ENCODE measurements at places on chromosomes 1 and 21.

DNA sequence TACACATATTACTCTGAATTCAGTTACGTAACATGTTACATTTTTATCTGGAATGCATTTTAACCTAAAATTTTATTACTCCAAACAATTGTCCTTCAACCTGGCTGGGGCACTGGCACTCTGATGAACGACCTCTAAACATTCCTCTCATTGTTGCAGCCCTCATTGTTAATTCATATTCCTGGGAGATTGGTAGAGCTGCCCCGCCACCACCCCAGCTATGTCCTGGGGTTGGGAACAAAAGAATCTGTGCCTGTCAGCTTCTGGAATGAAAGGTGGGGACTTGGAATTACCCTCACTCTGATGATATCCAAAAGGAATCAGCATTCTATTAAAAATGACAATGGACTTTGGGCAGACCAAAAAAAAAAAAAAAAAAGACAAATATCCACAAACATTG lies 38.0 kb upstream of the DESI2 start:
- no peak for DNase-seq

DNA sequence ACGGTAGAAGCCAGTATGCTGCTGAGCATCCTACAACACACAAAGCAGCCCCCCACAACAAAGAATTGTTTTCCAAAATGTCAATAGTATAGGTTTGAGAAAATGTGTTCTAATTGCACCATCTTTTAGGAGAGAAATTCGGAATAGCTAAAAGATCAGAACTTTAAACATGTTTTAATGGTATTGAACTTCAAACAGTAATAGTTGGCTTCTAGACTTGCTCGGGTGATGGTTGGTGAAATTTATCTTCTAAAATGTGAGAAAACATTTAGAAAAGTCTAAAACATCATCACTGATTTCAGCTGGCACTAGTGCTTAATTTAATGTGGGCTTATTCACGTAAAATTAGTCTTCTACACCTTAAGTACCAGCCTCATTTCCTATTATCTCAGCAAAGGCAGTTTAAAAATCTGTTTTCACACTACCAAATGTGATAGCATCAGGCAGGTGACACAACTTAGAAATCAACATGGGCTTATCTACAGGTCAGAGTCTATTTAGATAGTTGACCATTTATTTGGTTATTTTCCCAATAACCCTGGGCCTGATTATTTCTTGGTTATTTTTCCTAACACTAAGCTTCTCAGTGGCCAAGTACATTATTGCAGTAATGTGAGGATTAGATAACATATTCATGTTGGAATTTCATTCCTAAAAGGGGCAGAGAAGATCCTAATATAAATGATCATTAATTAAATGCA lies 399.3 kb upstream of the PKN2 start:
- no peak for DNase-seq

DNA sequence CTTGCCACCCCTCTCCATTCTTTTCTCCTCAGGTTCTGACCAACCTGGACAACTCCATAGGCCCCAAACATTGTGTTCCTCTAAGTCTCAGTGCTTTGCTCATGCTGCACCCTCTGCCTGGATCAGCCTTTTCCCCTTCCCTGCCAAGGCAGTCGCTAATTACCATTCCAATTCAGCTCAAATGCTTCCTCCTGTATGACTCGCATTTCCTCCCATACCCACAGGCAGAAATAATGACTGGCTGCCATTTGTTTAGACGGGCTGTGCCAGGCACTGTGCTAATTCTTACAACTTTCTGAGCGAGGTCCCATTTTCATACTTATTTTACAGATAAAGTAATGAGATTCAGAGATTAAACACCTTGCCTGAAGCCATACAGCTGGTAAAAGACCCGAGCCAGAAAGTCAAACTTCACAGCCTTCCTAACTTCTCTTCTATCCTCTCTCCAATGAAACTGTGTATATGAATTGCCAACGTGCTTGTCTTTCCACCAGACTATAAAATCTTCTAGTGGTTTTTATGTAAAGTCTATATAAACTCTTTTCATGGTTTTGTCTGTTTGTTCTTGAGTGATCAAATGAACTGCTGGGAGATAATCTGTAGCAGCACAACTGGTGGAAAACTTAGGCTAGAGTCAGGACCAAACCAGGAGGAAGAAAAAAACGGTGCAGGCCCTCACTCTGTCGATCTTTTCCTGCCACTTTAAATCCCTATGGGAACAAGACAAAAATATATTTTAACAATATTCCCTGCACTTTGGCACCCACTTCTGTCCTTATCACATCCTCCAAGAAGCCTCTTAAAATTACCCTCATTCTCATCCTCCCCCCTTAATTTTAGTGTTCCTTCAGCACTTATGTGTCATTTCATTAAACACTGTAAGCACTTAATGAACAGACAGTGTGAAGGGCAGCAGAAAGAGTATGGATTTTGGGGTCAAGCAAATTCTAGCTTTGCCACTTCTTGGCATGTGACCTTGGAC lies 33.7 kb downstream of the RAB3B start:
- no peak for DNase-seq

- DNase-seq, result no peak
Observed at GRCh38 chr1:197356723-197357533, 88.9 kb downstream of the CRB1 start.

DNA sequence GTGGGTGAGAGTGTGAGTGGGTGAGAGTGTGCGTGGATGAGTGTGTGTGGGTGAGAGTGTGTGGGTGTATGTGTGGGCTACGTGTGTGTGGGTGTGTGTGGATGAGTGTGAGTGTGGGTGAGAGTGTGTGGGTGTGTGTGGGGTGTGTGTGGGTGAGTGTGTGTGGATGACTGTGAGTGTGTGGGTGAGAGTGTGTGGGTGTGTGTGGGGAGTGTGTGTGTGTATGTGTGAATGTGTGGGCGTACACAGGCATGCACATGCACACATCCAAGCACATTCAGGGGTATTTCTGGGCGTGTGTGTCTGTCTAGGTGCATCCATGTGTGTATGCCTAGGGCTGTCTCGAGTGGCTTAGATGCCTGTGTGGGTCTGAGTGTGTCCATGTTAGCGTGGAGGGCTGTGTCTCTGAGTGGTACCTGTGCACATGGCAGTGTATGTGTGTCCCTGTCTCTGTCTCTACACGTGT lies 14.0 kb downstream of the SDC3 start:
- no peak for DNase-seq

- DNase-seq, result no peak
Observed at GRCh38 chr1:113931451-113931851, 2.3 kb downstream of the HIPK1 start.

DNA sequence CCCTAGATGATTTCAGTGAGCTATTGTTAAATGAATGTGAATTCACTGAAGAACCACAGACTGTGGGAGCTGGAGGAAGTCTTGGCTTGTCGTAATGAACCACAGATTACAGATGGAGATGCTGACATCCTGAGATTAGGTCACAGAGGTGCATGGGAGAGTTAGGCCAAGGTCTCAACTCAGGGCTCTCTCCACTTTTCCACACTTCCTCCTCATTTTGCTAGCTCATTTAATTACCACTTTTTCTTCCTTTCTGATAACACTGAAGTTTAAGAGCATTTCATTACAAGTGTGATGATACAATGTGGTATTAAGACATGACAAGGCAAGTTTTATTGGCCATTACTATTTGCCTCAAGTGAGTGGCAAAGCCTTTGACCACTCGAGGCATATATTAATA lies 30.8 kb downstream of the ST6GALNAC3 start:
- no peak for DNase-seq

GRCh38 chr1:119943216-119943615 lies 46.9 kb upstream of the ADAM30 start:
- DNase-seq, result no peak

DNA sequence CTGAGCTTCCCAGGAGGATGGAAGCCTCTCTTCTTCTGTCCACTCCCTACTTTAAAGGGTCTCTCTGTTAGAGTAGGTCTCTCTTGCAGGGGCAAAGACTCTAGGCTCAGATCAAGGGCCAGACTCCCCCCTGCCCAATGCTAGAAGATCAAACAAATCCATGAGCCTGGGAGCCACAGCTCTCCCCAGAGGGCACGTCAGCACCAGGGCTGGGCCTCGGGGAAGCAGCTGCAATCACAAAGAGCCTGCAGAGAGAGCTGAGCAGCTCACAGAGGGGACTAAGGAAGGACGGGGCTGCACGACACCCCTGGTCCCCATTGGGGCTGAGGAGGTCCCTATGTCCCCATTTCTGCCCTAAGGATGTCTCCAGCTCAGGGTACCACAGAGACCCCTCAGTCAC lies 3.9 kb downstream of the CNTN2 start:
- no peak for DNase-seq

DNA sequence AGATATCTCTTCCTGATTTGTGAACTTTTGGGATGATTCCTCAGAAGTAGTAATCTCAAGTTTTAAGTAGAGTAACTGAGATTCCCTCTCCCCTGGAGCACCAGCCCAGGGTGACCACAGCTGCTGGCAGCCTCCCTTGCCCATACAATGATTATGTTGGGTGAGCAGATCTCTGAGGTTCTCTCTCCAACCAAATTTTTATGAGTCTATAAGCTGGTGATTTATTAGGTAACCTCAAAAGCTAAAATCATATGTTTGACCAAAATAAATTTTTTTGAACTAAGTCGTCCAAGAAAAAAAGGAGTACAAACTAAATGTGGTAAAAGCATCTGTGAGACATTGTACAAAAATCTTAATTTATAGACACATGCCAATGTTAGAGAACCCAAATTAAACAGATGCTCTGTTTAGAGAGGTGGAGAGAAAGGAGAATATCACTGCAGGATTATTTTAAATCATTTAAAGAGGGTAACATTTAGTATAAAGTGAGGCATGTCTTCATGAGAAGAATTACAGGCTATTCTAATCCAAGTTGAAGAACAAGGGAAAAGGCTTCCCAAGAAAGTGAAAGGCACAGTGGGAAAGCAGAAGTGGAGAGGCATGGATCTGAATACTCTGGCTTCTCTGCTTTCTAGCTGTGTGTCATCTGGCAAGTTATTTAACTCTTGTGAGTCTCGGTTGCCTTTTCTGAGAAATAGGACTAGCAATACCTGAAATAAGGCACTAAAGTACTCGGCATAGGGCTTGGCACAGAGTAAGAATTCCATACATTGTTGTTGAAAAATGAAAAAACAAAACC lies 2.5 kb downstream of the AKNAD1 start:
- DNase-seq, result no peak

- DNase-seq, result no peak
Observed at GRCh38 chr1:195866781-195867222, 741.4 kb downstream of the KCNT2 start.

DNA sequence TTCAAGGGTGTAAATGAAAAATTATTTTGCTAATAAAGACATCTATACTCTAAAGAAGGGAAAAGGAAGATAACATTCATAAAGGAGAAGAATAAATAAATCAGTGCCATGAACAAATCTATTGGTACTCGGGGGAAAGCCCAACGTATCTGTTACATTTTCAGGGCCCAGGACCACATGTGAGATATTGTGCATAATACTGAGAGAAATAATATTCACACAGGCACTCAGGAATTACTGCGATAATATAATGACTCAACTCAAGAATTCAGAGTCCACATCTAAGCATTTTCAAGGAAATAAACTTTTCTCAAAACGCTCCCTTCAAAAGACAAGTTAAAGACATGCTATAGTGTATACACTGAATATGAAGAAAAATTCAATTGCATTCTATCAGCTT lies 108.8 kb downstream of the SMYD2 start:
- DNase-seq, result no peak

DNA sequence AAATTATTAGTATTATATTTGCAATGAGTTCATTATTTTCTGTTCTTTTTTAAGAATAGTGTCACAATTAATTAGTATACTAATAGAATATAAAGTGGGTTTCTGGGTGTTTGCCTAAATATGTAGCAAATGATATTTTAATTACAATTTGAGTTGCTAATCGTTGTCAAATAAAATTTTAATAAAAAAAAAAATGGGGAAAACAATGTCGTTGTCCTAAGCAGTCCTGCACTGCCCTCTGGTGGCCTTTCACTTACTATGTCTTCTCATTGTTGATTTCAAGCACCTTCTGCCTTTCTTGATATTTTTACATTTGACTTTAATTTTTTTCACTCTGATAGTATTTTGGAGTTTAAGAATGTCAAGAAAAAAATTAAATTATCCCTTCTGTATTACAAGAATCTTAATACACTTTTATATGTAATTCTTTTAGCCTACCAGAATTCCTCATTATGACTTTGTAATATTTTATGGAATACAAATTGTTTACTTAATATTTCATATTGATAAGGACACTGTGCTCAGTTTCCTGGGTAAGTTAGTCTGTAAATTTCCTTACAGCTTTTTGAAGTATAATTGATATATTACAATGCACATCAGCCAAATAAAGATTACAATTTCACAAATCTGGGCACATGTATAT lies 104.5 kb upstream of the FMN2 start:
- no peak for DNase-seq

- DNase-seq, result no peak
Observed at GRCh38 chr1:111811891-111812290, 56.2 kb downstream of the DDX20 start.

GRCh38 chr1:51000651-51001050 lies 30.6 kb downstream of the CDKN2C start:
- DNase-seq, result no peak

GRCh38 chr21:37593740-37594471 lies 227.3 kb downstream of the DYRK1A start:
- DNase-seq, result no peak

DNA sequence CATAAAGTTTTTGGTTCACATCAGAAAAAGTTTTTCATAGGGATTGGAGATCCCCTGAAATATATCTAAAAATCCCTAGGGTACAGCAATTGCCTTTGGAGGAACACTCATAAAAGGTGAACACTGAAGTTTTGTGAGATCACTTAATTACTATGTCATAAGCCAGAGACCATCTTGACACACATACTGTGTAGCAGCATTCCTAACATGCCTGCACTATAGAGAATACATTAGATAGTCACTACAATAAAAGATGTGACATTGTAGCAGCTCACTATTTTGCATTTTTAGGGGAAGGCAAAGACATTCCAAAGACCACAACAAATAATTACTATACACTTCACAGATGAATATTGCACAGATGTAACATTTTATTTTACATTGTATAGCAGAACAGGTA lies 779.9 kb downstream of the KCNT2 start:
- no peak for DNase-seq

- no peak for DNase-seq
Observed at GRCh38 chr21:17527240-17527639, 14.4 kb downstream of the CXADR start.

- DNase-seq, result no peak
Observed at GRCh38 chr1:211213702-211214101, 45.5 kb upstream of the RCOR3 start.

DNA sequence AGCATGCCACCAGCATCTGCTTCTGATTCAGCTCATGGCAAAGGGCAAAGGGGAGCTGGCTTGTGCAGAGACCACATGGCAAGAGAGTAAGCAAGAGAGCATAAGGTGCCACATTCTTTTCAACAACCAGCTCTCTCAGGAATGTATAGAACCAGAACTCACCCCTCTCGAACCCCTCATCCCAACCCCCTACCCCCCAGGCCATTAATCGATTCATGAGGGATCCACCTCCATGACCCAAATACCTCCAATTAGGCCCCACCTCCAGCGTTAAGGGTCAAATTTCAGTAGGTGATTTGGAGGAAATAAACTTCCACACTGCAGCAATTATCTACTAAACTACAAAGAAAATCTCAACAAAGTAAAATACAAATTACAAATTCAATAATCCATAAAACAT lies 32.2 kb upstream of the LRRC7 start:
- DNase-seq, result no peak
